ENCODE measurements at places on chromosomes 6 and 20. TPM values are rescaled to one million over a fixed set of nuclear protein-coding genes. Genes with fewer than 3 reads are reported as not detected.

- no peak for DNase-seq
These were observed 181.4 kb upstream of the CST7 start for GRCh38 chr20:24767623-24768100.

DNA sequence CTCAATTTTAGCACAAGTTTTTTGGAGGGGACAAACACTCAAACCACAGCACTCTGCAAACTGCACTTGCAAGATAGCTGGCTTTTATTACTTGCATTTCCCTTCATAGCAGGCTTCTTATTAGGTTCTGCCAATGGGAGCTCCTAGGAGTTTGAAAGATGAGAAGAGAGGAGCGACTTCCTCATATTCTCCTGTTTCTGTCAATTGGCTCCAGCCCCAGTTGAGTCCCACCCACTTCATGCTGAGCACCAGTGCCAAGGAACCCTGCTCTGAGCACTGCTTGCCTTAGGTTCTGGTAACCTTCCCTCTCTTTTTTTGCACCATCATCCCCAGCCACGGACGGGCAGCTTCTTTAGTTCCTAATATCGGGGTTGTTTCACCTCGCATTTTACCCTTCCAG, 67.9 kb downstream of the PSMB1 start:
- no peak for DNase-seq

GRCh38 chr6:20991910-20992309, 457.7 kb downstream of the CDKAL1 start:
- no peak for DNase-seq

GRCh38 chr20:57309544-57310115, 20.0 kb upstream of the SPO11 start:
- DNase-seq, result no peak

DNA sequence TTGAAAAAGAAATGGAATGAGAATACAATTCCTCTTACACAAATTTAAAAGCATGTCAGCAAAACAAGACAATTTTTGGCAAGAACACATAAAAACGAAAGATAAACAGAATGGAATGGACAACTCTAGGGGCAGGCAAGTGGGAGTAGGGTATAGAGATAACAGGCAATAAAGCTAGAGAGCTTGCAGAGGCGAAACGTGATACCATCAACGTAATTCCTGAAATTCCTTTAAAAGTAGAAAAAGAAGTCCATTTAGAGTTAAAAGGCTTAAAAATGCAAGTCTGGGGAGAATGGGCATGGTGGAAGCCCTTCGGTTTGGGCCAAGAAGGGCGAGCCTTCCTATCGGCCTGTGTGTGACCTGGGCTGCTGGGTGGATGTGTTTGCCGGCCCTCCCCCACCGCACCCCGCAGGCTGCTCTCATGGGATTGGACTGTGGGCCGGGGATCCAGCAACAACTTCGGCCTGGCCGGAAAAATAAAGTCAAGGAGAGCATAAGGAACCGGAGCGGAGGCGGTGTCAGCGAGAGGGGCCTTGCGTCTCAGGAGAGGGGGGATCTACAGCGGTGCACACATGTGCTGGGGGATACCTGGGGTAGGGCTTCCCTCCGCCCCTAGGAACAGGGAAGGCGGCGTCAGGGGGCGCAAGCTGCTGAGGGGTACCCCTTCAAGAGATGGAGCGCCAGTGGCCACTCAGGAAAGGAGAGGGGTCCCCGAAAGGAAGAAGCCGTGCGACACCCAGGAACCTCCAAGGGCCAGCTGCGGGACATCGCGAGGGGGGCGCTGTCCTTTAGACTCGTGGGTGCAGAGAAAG, 4.1 kb downstream of the TMEM239 start:
- DNase-seq, result no peak

DNA sequence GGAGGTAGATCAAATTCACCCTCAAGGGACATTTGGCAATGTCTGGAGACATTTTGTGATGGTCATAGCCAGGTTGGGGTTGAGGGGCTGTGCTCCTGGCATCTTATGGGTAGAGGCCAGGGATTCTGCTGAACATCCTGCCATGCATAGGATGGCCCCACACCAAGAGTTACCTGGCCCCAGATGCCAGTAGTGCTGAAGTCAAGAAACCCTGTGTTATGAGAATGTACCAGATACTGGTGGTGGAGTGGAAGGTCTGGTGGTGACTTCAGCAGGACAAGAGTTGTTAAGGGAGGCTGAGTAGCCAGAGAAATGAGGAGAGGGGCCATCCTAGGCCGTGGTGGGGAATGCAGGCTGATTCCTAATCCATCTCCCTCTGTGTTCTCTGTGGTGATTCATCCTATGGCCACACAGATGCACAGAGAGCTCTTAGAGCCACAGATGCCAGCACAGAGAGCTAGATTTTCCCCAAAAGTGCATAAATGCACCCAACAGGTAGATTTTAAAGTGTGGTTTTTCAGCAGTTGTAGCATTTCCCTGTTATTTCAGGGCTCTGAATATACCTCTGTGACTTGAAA, 43.6 kb downstream of the CDYL start:
- DNase-seq, result no peak

- DNase-seq, result no peak
These were observed 10.9 kb downstream of the DUSP15 start for GRCh38 chr20:31859266-31859997.

- DNase-seq, result peak; percentile 66
These were observed 10.4 kb downstream of the PXT1 start for GRCh38 chr6:36432151-36432671.

GRCh38 chr6:467111-467510, 75.6 kb downstream of the IRF4 start:
- DNase-seq, result no peak

GRCh38 chr6:166382500-166382932, 224 bp downstream of the MPC1 start:
- no peak for DNase-seq

GRCh38 chr6:117908246-117909068, 1.4 kb downstream of the SLC35F1 start:
- no peak for DNase-seq

- no peak for DNase-seq
These were observed 207.4 kb downstream of the DLL1 start for GRCh38 chr6:170083236-170084051.

- no peak for DNase-seq
These were observed 33.9 kb downstream of the STXBP5 start for GRCh38 chr6:147238164-147238563.

DNA sequence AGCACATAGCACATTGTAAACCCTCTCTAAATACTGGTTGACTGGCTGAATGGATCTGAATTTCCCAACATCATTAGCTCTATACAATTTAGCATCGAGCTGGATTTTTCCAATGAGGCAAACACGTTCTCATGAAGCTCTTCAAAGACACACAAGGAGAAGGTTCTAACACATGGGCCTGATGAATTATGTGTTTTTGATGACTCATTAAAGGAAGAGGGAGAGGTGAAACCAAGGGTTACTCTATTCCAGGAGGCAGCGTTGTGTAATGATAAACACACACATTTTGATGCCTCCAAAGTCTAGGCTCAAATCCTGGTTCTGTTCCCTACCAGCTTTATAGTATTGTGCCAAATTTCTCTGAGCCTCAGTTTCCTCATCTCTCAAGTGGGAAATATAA, 84.3 kb downstream of the PFDN4 start:
- DNase-seq, result peak; percentile 18

DNA sequence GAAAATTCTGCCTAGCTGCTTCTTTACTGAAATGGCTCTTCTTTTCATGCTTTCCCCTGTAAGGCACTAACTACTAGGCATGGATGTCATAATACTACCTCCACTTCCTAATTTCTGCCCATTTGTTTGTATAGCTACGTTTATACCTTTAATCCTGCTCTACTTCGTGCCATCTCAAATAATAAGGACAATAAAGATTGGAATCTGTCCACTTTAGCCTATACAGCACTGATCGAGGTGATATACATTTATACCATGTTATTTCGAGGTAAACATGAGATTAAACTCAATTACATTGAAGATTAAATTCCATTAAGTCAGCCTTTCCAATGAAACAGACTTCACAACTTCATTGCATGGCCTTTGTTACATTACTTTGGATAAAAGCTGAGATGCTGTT, 390.6 kb upstream of the MARCKS start:
- DNase-seq, result no peak

DNA sequence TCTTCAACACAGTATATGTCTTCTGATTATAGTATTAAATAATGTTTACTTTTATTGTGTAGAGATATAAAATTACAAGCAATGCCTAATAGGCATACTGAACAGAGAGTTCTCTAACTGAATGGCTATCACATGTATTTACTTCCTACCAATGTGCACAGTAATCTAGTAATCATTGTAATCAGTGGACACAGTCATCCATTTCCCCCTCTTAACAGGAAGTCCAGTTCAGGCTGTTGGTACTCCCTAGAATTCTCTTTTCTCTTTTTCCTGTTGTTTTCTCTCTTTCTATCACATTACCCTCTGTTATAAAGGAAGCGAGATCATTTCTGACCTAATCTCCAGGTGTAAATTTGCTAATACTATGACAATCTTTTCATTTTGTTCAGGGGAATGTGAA, 172.5 kb downstream of the HTR1B start:
- DNase-seq, result no peak

DNA sequence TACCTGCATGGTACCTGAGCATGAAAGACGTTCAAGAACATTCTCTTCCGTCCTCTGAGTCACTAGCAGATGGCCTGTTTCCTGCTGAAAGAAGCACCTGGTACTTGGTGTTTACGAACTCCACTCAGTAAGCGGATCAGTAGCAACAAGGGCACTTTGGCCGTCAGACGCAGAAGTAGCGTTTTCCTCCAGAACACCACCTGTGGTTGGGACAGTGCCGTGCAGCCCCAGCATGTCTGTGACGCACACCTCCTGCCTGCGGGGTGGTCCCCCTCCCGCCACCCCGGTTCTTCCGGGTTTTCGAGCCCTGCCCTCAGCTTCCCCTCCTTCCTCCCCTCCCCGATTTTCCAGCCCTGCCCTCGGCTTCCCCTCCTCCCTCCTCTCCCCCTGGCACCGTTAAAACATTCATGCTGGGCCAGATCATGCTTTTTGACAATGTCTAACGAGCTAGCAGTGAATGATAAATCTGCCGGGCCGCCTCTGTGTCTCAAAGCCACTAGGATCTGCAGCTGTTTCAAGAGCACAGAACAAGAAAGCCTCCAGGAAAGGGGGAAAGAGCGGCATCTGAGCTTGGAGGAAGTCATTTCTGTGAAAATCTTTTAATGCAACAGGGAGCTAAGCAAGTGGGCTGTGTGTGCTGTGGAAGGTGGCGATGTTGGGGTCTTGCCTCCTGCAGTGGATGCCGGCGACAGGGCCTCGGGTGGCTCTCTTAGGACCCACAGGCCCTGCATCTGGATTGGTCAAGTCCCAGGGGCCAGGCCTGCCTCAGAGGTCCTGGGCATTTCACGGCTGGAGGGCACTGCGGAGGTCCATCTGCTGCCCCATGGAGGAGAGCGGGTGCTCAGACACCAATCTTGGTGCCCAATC, 207.9 kb downstream of the ERMARD start:
- no peak for DNase-seq

GRCh38 chr6:89398762-89399525, 13.1 kb downstream of the RRAGD start:
- no peak for DNase-seq

DNA sequence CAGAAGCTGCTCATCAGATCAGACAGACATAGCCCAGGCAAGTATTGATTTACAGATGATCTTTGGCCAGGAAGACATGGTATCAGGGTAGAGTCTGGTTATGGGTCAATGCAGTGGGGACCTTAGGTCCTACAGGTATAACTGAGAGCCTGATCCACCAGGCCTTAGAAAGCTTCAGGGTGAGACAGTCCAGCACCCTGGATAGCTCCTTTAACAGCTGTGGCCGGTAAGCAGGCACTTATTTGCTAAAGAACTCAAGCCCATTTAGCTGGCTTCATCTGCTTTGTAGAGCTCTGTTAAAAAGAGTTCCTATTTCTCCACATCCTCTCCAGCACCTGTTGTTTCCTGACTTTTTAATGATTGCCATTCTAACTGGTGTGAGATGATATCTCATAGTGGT, 39.6 kb downstream of the ESR1 start:
- peak; percentile 17 for DNase-seq

- no peak for DNase-seq
These were observed 33.1 kb upstream of the CLIC5 start for GRCh38 chr6:46048646-46049297.

DNA sequence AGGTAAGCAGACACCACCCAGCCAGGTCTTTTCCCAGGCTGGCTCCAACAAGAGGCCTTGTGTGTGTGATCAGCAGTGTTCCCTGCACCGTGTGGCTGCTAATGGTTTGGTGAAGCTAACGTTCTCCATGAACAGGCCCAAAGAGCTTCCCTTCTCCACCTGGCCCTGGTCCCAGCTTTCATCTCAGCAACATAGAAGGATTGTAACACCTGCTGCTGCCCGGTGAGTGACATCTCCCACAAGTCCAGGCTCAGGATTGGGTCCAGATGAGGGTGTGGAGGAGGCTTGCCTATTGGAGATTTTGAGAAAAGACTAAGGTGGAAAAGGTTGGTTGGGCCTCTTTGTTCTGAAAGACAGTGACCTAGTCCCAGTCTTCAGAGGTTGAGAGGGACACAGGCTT, 89.6 kb downstream of the TMEM242 start:
- DNase-seq, result no peak

DNA sequence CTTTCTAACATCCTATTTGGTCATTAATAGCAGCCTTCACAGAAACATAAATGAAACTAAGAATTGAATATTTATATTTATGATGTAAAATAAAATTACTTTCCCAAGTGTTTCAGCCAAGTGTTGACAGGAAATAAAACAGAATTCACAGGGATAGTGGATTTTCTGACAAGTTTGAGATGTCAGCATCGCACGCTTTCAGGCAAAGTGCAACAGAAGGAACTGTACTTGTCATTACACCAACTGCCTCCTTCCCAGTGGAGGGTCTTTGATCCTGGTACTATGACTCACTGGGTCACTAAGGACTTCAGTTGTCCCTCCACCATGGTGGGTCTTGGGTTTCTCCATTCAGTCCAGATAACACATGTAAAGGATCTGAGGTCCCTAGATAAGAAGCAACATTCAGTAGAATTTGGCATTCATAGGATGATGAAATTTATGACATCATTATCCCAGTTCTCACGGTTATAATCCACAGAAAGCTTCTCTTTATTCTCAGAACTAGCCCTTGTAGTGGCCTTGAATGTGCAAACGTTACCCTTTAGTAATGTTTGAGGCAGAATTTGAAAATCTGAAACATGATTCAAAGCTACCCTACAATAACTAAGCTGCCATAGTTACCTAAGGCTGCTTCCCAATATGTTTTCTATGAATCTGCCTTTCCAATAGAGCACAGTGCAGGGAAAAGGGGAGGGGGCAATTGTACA, 3.8 kb upstream of the TNFAIP3 start:
- DNase-seq, result no peak

GRCh38 chr6:16089232-16090062, 39.4 kb upstream of the MYLIP start:
- DNase-seq, result no peak

GRCh38 chr6:112037783-112038216, 16.1 kb upstream of the CCN6 start:
- DNase-seq, result peak; percentile 65

- no peak for DNase-seq
These were observed 78.9 kb downstream of the OLIG3 start for GRCh38 chr6:137415127-137415833.

- DNase-seq, result no peak
These were observed 20.9 kb downstream of the UTRN start for GRCh38 chr6:144305985-144306384.

- DNase-seq, result no peak
These were observed 31.4 kb downstream of the HAO1 start for GRCh38 chr20:7908905-7909304.

Gene ELOVL2
- 13.6 TPM for total RNA-seq

Gene SOBP
- total RNA-seq, result 0.51 TPM

Gene SEMG1
- total RNA-seq, result not detected

Gene PRR18
- not detected for total RNA-seq

Gene TFAP2C
- 7.6 TPM for total RNA-seq

Gene ELOVL4
- total RNA-seq, result 3.0 TPM

Gene SRSF12
- total RNA-seq, result 1.9 TPM

Gene WFDC12
- total RNA-seq, result not detected

Gene EPM2A
- 6.2 TPM for total RNA-seq

Gene FUCA2
- total RNA-seq, result 69.9 TPM

Measured in Caki2 (cell line).